CD4-positive, alpha-beta T cell treated with Interleukin-6 for 4 hours (primary cell): ENCODE measurements at places on chromosomes 12 and 14.

- no peak for DNase-seq
Measured at GRCh38 chr12:45775465-45775864, 46.0 kb downstream of the ARID2 start.

DNA sequence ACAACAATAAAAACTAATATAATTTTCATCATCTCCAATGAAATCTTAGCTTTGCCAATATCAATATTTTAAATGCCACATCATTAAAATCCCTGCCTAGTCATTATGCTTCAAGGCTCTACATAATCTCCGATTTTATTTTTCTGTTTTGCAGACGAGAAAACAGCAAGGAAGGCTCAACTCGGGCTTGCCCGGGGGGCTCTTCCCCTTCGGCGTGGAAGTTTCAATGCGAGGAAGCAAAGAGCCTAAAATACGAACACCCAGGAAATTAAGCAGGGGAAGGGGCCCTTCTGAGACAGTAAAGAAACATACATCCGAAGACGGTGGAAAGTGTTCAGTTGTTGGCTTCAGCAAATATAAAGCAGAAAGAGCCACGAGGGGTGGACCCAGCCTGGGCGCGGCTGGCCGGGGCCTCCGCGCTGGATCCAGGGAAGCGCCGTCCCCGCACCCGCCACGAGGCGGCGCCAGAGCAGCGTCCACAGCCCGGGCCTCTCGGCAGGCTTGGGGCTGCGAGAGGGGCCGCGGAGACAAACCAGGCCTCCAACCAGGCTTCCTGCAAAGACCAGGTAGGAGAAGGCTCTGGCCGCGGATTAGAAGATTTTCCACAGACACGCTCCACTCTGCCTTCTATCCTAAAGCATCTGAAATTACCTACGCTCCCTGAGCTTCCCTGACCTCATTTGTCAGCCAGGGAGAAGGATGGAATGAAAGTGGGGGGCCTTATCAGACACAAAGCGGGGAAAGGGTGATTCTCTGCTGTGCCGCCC is 77.2 kb downstream of the SERPINA3 start:
- peak; percentile 25 for DNase-seq

GRCh38 chr12:24139035-24139434 is 189.6 kb upstream of the SOX5 start:
- no peak for DNase-seq

GRCh38 chr14:53509276-53510244 is 356.4 kb upstream of the DDHD1 start:
- DNase-seq, result no peak

DNA sequence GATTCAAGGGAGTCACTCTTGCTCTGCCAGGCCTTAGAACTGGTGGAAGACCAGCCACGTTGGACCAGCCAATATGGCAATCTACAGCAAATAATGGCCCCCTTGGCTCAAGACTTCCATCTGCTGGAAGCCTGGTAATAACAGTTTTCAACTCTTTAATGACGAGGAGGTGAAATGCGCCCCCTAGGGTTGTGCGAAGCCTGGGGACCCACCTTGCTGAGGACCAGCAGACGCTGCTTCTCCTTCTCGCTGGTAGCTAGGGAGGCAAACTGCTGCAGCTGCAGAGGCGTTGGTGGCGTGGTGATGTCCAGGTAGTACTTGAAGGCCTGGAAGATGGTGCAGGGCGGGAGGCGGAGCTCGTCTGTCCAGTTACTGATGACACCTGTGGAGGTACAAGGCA is 41.5 kb upstream of the FBXO21 start:
- no peak for DNase-seq

DNA sequence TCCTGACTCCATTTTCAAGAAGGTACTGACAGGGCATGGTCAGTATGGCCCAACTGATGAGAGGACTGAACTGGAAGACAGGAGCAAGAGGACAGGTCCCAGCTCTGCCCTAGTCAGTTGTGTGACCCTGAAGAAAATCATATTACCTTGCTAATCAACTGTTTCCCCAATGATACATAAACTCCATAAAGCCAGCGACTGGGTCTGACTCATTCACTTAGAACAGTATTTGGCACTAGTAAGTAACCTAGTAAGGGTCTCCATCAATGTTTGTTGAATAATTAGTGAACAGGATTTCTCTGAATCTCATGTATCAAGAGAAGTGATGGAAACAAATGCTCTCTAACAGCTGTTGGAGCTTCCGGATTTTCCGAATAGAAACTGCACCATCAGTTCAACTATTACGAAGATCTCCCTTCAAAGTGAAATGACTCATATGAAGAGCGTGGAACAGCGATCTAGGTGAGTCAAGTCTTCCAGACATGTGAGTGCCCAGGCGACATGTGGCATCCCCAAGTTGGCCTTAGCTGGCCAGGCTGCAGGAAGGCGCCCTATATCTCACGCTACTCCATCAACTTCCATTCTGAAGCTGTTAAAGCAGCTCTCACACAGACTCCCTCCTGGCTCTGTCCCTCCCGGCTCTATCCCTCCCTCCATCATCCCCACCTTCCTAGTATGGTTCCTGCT is 94.5 kb downstream of the TTC7B start:
- DNase-seq, result no peak

DNA sequence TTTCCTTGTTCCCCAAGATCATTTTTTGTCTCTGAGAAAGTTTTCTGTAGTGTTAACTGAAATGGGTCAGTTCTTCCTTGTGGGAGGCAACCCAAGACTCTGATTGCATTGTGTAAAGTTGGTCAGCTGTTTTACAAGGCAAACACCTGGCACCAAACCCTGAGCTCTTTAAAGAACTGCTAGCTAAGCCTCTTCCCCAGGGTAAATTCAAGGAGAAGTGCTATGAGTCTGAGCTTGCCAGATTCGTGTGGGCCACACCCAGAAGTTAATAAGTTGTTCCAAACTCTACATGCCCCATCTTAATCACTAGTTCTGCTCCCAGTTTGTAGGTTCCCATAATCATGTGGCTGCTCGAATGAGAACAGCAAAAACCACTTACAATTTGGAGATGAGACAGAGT is 214.5 kb downstream of the BTG1 start:
- no peak for DNase-seq

- no peak for DNase-seq
Measured at GRCh38 chr12:78864870-78865463, 393 bp downstream of the SYT1 start.

DNA sequence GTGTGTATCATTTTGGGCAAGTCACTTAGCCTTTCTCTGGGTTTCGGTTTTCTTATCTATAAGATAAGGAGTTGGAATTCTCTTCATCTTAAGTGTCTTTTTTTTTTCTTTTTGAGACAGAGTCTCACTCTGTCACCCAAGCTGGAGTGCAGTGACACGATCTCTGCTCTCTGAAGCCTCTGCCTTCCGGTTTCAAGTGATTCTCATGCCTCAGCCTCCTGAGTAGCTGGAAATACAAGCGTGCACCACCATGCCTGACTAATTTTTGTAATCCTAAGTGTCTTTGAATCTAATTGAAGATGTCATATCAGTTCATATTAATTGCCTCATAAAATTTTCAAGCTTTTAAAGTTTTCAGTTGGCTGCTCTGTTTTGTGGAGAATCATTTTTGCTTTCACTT is 4.0 kb downstream of the SRGAP1 start:
- no peak for DNase-seq

DNA sequence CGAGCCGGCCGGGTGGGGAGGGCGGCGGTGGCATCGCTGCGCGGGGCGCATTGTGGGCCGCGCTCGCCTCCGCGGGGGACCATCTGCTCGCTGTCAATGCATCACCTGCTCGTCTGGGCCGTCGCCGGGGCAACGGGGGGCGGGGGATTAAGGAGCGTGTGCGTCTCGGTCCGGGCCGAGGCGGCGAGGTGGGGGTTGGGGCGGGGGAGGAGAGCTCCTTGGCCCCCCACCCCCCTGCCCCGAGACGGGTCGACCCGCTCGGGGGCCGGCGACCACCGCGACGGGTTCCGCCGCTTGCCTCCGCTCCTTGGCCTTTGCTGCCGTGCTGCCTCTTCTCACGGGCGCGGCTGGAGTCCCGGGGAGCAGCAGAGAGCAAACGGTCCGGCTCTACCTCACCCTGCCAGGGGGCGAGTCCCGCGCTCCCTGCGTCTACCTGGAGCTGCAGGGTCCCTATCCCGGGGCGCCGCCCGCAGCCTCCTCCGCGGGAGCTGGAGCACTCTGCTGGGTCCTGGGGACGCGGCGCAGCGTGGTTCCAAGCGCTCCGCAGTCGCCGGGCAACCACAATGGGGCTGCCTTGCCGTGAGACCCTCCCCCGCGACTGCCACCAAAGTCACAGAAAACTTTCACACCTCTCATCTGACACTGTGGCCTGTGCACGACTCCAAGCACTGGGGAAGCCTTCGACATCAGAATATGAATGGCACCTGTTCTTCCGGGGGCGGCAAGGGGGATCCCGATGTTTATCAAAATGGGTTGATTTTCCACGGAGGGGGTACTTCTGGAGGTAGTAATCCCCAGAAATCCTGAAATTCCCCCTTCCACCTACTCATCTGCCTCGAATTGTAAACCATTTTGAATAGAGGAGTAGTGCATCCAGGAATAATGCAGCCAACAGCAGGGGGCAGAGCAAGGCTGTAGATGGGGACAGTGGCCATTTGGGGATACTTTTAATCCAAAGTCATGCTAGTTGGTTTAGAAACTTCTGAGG is at the start of gene C12orf42:
Gene C12orf42 (minus strand): TSS at position 500 of the 988 bp plus-strand sequence. CDS start 17,542 bp downstream, outside the sequence.
- peak; percentile 72 for DNase-seq

GRCh38 chr12:91211866-91212265 is 29.2 kb upstream of the DCN start:
- no peak for DNase-seq

DNA sequence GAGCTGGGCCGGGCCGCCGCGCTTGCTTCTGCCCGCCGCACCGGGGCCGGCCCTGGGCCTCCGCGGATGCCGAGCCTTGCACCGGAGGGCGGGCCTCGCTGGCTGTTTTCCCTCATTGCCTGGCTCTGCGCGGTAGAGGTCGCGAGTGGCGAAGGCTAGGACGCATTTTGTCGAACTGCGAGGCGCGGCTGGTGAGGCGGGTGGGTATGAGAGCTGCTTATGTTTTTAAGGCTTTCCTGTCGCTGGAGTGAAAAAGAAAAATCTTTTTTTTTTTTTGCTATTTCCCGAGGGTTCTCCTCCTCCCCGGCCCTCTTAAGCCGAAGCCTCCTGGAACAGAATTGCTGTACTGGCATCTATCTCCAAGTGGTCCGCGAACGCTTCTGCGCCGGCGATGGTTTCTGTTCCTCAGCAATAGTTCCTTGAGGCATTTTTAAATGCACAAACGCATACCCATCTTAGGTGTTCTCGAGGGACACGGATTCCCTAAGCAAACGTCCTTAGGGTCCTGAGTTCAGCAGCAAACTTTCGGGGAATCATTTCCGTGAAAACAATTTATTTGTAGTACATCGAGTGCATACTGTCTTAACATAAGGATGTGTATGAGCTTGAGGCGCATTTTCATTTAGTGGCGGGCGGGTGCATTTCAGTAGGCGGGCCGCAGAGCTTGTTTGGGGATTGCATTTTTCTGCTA is 631 bp downstream of the RESF1 start:
- DNase-seq, result peak; percentile 76

- no peak for DNase-seq
Measured at GRCh38 chr14:95609398-95609990, 74.6 kb downstream of the GLRX5 start.

GRCh38 chr14:76509311-76509710 is 133.4 kb downstream of the ESRRB start:
- DNase-seq, result no peak

GRCh38 chr12:122064780-122065588 is 13.6 kb upstream of the MLXIP start:
- DNase-seq, result no peak

DNA sequence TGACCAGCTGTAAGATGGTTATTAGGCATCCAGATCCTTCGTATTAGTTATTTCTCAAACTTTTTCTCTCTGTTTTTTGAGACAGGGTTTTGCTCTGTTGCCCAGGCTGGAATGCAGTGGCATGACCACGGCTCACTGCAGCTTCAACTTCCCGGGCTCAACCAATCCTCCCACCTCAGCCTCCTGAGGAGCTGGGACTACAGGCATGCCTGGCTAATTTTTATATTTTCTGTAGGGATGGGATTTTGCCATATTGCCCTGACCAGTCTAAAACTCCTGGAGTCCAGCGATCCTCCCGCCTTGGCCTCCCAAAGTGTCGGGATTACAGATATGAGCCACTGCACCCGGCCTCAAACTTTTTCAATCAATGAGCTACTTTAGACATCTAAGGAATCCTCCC is 33.1 kb downstream of the FZD10 start:
- no peak for DNase-seq

DNA sequence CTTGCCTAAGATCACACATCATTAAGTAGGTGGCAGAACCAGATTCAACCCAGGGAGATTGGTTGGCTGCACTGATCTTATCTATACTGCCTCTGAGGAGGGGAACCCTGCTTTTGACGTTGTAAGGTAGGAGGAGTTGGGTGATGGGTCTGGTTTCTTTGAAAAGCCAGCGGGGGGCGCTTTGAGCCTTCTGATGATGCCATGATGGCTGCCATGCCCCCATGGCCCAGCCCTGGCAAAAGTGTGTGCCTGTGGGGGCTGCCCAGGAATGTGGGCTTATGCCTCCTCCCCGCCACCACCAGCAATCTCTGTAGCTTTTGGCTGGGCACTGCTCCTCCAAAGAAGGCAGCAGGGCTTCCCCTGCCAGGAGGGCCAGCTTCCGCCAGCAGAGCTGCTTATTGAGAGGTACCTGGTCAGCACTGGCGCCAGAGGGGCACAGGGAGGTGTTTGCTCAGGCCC is 224.3 kb downstream of the SLC41A2 start:
- peak; percentile 33 for DNase-seq

GRCh38 chr14:59360923-59361794 is 104.0 kb downstream of the GPR135 start:
- no peak for DNase-seq

DNA sequence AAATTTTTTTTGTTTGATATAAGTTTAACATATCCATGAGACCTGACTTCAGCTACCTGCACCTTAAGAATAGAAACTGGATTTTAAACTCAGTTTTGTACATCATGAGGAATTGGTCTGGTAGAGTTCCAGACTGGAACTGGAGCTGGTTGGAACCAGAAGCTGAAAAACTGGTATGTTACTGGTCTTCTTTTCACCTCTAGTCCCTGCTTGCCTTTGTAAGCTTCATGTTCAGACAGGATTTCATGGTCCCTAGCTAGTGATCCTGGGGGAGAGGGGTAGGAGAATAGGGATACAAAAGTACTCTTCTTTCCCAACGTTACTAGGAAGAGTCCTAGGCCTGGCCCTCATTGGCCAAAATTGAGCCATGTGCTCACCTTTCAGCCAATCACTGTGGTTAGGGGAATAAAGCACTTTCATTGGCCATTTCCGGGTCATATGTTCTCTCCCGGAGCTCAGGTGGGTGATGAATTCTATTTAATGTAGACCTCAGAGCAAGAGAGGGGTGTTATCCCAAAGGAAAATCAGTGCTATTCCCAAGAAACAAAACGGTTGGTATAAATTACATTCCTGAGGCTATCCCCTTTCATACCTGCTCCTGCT is 36.9 kb upstream of the APPL2 start:
- no peak for DNase-seq

GRCh38 chr14:104547998-104548700 is 31.4 kb upstream of the C14orf180 start:
- DNase-seq, result no peak
